Stimulated activated CD4-positive, alpha-beta T cell treated with anti-CD3 and anti-CD28 coated beads, TNF-alpha, amount 100 ng/mL, for 1 hour (primary cell): ENCODE measurements at places on chromosomes 1 and 21.

GRCh38 chr1:215228193-215228592, 145.7 kb downstream of the KCNK2 start:
- no peak for DNase-seq

- no peak for DNase-seq
Measured at GRCh38 chr1:164588516-164589341, 29.7 kb downstream of the PBX1 start.

DNA sequence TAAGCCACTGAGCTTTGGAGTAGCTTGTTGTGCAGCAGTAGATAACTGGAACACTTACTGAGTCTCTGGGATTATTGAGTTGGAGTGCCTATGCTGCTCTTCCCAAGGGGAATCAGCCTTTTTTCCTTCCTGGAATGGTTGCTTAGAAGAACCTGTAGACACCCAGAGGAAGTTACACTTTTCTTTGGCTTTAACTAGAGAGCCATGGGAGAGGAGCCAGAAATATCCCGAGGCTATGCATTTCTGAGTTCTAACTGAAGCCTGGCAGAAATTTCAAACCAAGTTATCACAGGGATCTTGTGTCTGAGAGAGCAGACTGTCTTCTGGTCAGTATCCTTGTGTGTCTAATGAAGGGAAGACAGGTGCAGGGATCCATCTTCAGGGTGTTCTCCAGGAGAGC, 28.3 kb downstream of the LAMC1 start:
- no peak for DNase-seq

GRCh38 chr21:42581993-42582786, 68.5 kb downstream of the SLC37A1 start:
- no peak for DNase-seq

DNA sequence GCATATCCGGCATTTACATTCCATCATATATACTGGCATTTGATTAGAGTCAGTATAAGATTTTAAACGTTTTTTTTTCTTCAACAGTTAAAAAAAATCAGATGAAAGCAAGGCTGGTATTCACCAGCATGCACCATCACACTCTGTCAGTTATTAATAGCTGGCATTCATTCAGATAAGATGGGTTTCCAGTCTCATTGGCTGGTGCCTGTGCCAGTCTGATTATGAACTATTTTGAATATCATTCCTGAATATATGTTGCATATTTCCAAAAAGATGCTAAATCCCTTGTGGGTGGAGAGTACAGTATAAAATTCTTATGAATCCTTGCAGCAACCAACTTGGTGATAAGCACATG, 211.7 kb downstream of the GPATCH2 start:
- DNase-seq = no peak

- DNase-seq = no peak
Measured at GRCh38 chr21:31875496-31876015, 2.7 kb downstream of the HUNK start.

GRCh38 chr1:178498896-178499675, 2.3 kb upstream of the CLEC20A start:
- no peak for DNase-seq

DNA sequence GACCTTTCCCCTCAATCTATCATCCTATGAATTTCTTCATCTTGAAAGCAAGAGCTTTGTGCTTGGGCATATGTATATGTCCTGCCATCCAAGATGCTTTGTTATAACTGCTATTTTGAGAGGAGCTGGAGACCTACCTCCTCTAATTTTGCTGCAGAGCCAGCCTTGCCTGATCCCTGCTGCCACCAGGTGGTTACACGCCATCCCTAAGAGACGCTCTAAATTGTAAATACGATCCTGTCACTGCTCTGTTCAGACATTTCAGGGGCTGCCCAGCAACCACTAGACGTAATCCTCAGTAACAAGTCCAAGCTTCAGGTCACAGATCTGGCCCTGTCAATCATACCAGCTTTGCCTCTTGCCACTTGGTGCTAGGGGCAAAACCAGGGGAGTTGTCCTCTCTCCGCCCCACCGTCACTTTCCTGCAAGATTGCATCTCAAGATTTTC, 32.9 kb downstream of the GPA33 start:
- no peak for DNase-seq

DNA sequence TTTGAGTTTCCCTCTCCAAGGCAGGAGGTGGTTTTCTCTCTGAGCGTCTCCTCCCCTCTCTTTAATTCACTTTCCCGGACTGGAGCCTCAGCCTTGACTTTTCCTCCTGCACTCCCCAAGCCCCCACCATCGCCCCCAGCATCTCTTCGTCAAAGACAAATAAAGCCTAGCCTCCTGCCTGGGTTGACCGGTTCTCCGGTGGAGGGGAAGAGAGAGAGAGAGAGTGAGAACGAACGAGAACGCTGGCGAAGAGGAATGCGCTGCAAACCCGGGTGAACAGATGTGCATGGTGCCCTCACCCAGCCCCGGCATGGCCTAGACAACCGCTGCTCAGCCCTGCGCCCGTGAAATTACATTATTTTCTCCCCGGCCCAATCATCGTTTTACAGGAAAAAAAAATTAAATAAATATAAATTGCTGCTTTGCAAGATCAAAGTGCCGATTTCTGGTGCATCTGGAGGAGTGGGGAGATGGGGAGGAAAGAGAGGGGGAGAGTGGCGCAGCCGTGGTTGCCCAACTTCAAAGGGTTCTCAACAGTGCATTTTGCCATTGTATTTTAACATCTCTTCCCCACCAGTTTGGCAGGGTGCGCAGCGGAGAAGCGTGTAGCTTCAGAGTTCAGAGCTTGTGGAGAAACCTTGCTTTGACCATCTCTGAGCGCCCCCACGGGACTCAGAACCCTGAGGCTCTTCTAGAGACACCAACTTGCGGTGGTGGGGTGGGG, 11.4 kb upstream of the TBX15 start:
- no peak for DNase-seq

DNA sequence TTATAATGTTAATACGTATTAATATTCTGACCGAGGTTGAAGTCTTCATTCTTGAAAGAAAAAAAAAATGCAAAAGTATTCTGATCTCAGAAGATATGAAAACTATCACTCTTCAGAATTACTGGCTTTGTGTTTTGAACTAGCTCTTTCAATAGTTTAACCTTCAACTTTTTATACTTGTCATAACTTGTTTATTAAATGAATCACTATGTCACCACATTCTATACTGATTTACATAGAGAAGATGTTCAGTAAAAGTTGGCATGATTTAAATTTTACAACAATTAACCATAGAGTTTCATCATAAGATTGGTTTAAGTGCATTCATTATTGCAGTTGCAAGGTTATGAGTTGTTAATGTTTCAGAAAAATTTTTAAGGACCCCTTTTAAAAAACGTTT, 57.3 kb downstream of the HS2ST1 start:
- no peak for DNase-seq

GRCh38 chr1:245528258-245528635, 373.5 kb downstream of the KIF26B start:
- no peak for DNase-seq

GRCh38 chr1:34777519-34778321, 3.3 kb upstream of the GJB3 start:
- DNase-seq = no peak

DNA sequence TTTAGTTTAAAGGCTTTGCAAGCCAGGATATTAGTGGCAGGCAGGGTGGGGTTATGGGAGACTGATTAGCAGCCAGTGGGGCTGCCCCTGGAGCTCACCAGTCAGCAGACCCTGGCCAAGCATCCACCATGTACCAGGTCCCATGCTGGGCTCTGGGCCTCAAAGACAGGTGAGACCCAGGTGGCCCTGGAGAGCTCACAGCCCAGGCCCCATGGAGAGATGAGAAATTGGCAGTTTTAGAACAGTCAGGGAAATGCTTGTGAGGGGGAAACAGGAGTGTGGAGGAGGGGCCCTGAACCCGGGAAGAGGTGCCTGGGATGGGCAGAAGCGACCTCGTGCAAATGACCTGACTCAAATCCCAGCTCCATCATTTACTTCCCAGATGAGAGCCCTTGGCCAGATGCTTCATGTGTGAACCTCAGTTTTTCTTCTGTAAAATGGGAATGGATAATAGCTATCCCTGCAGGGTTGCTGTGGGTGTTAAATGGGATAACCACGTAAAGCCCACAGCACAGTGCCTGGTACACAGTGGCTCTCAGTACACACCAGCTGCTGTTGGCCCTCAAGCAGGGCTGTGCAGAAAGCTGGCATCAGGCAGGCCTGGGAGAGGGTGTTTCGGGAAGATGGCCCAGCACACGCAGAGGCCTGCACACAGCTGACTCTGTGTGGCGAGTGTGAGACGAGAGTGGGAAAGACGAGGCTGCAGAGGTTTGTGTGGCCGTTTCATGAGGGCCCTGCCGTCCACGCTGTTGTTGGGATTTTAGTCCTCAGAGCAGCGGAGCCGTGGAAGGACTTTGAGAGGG, 518.5 kb downstream of the PTPRU start:
- DNase-seq = no peak

GRCh38 chr21:41680444-41681347, 86.2 kb downstream of the RIPK4 start:
- no peak for DNase-seq

DNA sequence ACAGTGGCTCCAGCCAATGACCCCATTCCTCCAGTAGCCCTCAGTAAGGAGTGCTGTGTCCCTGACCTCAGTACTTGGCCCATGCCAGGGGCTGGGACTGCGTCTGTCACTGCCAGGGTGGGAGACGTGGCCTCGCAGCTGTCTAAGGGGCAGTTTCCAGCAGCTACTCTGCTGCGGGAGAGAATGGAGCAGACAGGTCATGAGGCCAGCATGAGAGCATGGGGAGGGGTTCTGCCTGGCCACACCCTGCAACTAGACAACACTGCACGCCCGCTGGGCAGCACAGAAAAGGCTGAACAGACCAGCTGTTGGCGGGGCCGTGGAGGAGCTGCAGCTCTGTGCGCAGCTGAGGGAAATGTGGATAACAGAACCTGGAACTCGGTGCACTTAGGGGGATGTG, 91.6 kb upstream of the COL6A1 start:
- no peak for DNase-seq

- DNase-seq = no peak
Measured at GRCh38 chr1:118159569-118159968, 25.5 kb downstream of the SPAG17 start.

DNA sequence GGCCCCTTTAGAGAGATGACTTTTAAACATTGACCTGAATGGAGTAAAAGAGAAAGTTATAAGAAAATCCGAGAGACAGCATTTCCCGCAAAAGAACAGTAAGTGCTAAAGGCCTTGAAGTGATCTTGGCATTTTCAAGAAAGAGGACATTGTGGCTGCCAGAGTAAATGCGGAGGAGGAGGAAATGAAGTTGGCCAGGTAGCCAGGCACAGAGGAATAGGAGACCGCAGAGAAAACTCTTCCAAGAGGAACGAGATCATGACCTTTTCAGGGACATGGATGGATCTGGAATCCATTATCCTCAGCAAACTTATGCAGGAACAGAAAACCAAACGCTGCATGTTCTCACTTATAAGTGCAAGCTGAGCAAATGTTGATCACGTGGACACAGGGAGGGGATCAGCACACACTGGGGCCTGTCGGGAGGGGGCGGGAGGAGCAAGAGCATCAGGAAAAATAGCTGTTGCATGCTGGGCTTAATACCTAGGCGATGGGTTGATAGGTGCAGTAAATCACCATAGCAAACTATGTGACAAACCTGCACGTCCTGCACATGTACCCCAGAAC, 49.7 kb downstream of the EEIG2 start:
- no peak for DNase-seq

- no peak for DNase-seq
Measured at GRCh38 chr1:102595106-102595505, 513.2 kb downstream of the COL11A1 start.

DNA sequence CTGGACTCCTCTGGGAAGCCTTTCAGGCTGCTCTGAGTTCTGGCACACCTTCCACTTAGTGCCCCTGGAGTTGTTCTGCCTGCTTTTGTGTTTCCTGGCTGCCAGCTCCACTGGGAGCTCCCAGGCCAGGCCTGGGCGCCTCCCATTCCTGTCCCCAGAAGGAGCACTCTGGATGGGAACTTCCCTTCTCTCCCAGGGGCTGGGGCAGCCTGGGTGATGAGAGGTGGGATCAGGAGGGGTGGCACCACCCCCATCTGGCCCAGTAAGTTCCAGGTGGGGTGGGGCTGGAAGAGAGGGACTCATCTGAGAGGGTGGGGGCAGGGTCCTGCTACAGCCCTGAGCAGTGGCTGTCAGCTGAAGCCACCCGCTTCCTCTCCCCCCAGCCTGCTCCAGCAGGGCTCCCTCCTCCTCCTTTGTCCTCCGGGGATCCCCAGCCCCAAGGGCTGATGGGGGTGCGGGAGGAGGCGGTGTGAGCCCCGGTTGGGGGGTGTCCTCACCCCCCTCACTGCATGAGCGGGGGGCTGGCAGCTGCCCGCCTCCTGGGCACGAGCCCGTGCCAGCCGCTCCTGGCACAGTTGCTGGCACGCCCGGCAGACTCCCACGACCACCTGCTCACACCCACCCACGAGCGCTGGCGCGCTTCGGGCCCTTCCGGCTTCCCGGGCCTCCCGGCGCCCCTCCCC, 4.7 kb downstream of the FOXO6 start:
- DNase-seq = no peak

DNA sequence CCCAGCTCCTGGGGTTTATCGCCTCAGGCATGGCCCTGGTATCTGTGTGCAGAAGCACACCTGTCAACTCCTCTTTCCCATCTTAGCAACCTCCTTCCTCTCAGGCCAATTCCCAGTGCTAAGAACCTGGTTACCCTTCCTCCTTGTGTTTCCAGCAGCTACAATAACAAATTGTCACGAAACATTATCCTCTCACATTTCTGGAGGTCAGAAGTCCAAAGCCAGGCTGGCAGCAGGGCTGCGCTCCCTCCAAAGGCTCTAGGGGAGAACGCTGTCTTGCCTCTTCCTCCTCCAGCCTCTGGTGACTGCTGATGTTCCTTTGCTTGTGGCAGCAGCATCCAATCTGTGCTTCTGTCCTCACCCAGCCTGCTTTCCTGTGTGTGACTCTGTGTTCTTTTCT, 10.7 kb upstream of the MRPS14 start:
- DNase-seq = no peak

- DNase-seq = no peak
Measured at GRCh38 chr1:28956038-28956464, 41.7 kb downstream of the EPB41 start.

GRCh38 chr21:44903050-44903685, 17.5 kb downstream of the ITGB2 start:
- no peak for DNase-seq

DNA sequence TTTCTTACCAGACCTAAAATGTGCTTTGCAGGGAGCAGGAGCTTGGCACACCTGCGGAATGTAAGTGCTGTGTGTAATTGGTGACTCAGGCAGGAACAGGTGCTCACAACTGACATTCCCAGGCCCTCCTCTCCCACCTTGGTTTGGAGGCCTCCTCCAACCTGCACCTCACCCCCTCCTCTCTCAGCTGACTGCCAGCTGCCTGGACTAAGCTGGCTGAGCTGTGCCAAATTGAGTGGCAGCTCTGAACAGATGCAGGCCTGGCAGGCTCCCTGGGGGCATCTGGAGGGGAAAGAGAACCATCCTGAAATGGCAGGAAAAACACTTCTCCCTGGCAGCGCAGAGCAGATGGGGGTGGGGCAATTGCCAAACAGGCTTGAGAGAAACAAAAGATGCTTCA, 91.7 kb upstream of the PGBD5 start:
- DNase-seq = no peak

- no peak for DNase-seq
Measured at GRCh38 chr1:182046763-182047162, 14.7 kb downstream of the ZNF648 start.
